Stimulated activated naive CD4-positive, alpha-beta T cell (primary cell): ENCODE measurements at places on chromosomes 1 and 21.

DNA sequence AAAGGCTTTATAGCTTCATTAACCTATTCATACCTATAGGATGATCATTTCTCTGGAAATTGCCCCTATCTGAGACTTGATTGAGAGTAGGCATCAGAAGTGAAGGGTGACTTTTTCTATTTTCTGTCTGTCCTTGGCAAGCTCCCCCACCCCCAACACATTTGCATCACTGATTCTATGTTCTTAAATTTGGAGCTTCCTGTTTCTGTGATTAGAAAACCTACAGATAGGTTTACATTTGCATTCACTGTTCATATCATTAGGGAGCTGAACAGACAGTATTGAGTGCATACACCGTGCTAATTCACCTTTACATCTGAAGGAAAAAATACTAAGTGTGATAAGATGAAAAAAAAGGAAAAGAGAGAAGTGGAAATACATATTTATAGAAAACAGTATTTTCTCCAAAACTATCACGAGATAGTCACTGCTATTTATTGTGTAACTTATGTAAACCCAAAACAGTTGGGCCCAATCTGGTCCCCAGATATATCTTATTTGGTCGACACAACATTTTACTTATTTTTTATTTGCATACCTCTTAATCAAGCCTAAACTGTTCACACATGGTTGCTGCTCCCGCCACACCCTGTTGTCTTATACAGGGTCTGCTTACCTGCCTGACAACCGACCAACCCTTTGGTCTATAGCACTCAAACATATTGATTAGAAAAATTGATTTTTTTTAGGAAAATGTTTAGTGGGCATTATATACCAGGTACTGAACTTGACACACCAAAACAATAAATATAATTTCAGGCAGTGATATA, 218.8 kb downstream of the NTNG1 start:
- no peak for DNase-seq

DNA sequence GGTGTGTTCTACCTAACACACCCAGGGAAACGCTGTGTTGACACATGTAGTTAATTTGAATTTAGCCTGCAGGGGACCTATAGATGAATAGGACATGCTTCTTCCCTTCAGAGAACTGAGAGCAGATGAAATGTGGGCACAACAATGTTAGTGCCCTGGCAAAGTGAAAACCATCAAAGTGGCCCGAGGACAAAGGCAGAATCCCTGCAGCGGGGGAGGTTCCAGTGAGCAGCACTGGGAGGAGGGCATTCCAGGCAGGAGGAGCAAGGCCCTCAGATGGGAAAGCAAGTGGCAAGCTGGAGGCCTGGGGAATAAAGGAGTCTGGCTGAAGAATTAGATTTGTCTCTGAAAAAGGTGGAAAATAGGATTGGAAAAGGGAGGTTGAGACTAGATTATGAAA, 37.2 kb downstream of the C1orf94 start:
- DNase-seq = no peak

GRCh38 chr21:43355266-43355924, 71.5 kb downstream of the SIK1 start:
- no peak for DNase-seq

- DNase-seq = no peak
Measured at GRCh38 chr1:233972951-233973635, 68.6 kb downstream of the SLC35F3 start.

DNA sequence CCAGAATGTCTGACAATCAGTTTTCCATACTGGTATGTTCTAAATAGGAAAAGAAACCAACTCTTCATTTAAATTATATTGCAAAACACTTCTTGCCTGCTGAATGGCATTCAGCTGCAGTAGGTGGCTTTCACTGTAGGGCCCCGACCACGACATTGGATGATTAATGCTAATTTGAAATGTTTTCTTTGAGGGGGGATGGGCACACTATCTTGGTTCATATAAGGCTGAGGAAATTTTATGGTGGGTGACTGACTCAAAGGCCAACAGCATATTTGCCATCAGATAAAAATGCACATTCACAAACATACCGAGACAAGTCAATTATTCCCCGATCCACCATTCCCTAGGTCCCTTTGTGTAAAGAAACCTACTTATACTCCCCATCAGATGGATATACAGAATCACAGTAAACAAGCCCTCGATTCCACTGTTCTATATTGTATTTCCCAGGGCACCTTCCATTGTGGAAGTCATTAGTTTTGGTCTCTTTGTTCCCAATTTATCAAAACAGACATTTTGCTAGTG, 464.2 kb upstream of the DAB1 start:
- DNase-seq = no peak

DNA sequence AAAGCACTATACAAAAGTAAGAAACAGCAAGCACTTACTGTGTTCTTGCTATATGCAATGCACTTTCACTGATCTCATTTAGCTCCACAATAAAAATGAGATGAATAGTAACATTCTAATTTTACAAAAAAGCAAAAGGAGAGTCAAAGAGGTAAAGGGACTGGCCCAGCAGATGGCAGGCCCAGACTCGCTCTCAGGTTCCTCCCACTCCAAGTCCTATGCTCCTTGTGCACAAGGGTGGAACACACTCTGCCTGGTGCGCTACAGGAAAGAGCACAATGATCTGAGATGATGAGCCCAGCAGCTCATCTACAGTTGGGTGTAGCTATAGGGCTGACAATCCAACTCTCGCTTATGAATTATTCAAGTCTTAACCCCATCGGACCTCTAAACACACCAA, 94.1 kb upstream of the LYST start:
- DNase-seq = no peak

DNA sequence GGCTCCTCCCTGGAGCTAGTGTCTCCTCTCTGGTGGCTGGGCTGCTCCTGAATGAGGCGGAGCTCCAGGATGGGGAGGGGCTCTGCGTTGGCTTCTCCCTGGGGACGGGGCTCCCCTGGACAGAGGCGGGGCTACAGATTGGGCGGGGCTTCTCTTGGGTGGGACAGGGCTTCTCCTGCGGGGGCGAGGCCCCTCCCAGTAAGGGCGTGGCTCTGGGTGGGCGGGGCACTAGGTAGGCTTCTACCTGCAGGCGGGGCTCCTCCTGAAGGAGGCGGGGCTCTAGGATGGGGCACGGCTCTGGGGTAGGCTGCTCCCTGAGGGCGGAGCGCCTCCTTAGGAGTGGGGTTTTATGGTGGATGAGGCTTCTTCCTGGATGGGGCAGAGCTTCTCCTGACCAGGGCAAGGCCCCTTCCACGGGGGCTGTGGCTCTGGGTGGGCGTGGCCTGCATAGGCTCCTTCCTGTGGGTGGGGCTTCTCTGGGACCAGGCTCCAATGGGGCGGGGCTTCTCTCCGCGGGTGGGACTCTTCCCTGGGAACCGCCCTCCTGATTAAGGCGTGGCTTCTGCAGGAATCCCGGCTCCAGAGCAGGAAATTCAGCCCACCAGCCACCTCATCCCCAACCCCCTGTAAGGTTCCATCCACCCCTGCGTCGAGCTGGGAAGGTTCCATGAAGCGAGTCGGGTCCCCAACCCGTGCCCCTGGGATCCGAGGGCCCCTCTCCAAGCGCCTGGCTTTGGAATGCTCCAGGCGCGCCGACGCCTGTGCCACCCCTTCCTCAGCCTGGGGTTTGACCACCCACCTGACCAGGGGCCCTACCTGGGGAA, 22.7 kb upstream of the ARF1 start:
- peak; percentile 68 for DNase-seq

DNA sequence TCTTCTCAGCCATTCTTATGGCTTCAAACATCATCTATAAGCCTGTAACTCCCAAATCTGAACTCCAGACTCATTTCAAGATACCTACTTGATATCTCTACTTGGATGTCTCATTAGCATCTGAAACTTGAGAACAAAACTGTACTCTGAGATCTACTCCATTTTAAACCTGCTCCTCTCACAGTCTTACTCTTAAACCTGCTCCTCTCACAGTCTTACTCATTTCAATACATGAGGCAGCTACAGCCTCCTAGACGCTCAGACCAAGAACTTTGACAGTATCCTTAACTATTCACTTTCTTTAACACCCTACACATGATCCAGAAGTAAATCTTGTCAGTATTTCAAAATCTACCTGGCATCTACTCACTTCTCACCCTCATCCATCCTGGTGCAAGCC, 54.3 kb downstream of the NBPF6 start:
- DNase-seq = no peak

DNA sequence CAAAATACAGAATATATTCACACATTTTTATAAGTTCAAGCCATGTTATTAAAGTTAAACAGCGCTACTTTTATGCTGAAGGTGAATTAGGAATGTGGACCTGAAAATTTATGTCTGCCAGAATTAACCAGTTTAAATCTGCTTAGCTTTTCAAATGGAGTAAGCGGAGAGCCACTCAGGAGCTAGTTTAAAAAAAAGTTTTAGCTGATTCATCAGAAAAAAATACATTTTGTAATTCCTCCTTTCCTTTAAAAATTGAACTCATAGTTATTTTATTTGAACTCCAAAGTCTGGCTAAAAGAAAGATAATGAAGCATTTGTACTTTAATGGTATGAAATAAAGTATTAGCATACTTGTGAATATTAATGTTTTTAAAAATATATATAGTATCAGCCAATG, 21.2 kb downstream of the C21orf91 start:
- no peak for DNase-seq

- DNase-seq = no peak
Measured at GRCh38 chr1:23915466-23915865, 2.3 kb upstream of the CNR2 start.

- DNase-seq = no peak
Measured at GRCh38 chr1:212477680-212478466, 45.2 kb downstream of the NENF start.

DNA sequence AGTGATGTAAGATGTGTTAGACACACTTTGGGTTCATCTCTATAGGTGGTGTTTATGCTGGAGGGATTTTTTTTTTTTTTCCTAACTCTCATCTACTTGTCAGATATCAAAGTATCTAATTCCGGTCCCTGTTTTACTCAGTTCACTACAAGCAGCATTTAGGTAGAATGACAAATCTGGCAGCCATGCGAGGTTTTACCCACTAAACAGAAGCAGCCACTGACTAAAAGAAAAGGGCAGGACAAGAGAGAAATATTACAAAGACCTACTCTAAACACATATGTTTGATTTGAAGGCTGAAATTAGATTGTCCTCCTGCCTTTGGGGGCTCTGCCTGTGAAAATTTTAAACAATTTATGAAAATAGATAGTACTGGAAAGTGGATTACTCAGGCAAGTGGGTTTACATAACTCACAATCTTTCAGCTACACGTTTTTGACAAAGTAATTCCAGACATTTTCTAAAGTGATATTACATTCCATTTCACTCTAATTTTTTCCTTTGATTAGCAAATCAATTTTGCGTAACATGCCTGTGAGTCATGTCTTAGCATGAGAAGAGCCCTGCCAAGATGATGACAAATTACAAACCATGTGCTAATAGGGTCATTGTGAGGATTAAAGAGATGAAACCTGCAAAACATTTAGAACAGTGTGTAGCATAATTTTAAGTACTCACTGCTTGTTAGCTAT, 172.6 kb downstream of the PLA2G4A start:
- no peak for DNase-seq

GRCh38 chr1:170599033-170599432, 64.9 kb upstream of the PRRX1 start:
- DNase-seq = no peak

- no peak for DNase-seq
Measured at GRCh38 chr1:103527331-103527730, 1.8 kb downstream of the RNPC3 start.

GRCh38 chr1:31327381-31327780, 30.5 kb downstream of the ZCCHC17 start:
- DNase-seq = no peak

- no peak for DNase-seq
Measured at GRCh38 chr1:150976401-150976821, 1.8 kb upstream of the CERS2 start.

GRCh38 chr1:32763221-32763620, 53.9 kb downstream of the YARS1 start:
- no peak for DNase-seq

- peak; percentile 74 for DNase-seq
Measured at GRCh38 chr21:45478115-45478801, 64.0 kb downstream of the SLC19A1 start.

GRCh38 chr21:42056996-42057689, 14.0 kb upstream of the UMODL1 start:
- DNase-seq = no peak

- DNase-seq = peak; percentile 41
Measured at GRCh38 chr1:32400876-32401631, 6.8 kb upstream of the BSDC1 start.

- no peak for DNase-seq
Measured at GRCh38 chr1:246262281-246262680, 244.8 kb downstream of the SMYD3 start.

DNA sequence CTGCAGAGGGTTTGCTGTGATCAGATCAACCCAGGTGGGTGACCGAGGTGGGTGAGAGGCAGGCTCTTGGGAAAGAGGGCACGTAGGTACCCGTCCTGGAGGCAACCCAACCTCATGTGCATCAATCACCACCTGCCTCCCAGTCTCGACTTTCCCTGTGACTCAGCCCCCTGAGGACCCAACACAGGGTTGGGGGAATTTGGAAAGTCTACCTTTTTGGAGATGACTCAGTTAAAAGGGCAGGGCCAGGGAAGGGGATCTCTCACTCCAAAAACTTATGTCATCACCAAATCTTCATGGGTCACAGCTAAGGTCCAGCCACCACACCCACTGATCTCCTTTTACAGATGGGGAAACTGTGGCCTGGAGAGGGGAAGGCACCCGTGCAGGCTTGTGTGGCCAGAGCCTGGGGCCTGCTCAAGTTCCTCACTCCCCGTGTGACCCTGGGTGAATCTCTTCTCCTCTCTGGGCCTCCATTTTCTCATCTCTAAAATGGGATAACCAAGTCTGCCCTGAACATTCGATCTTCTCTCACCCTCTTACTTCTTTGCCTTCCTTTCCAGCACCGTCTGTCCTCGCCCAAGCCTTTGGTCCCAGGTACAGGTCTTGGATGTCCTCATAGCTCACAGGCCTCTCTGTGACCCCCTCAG, 34.6 kb upstream of the WNT4 start:
- no peak for DNase-seq

DNA sequence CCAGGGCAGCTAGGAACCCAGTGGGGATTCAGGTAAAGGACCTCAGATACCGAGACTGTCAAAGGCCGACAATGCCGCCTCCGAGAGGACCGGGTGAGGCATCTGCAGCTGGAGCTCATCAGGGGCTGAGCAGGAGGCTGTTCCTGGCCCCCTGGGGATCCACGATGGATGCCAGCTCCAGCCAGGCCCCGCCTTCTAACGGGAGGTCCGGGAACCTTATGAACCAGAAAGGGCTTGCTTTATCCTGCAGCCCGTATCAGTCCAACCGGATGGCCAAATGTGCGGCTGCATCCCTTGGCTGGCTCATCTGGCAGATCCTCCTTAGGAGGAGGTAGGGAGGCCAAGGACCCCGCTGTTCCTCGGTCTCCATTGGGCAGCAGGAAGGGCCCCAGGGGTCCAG, 32.0 kb downstream of the SLC45A1 start:
- no peak for DNase-seq

- DNase-seq = no peak
Measured at GRCh38 chr1:184919892-184920291, 54.4 kb downstream of the NIBAN1 start.

- DNase-seq = peak; percentile 34
Measured at GRCh38 chr1:23436520-23437354, 12.2 kb upstream of the TCEA3 start.
